ENCODE measurements at places on chromosomes 4 and X. TPM values are rescaled to one million over a fixed set of nuclear protein-coding genes. Genes with fewer than 3 reads are reported as not detected.

GRCh38 chr4:156858071-156858470, 113.5 kb downstream of the PDGFC start:
- DNase-seq = no peak

Gene UGT2B11
- not detected for total RNA-seq

Gene DIPK2B
- total RNA-seq = not detected

DNA sequence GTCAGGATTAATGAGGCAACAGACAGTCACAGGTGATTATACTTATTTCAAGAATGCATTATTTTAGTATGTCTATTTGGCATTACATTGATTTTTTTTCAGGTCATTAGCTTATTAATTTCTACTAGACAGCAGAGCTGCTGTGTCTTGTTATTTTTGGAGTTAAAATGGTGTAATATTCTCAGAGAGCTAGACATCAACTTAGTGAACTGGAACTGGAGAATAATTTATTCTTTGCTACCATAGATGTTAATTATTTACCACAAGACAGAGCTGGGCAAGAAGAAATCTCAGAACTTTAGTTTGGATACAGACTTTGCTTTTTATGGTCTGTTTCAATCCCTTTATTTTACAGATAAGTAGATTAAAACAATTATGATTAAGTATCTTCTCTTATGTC, 10.2 kb upstream of the HPGD start:
- DNase-seq = no peak

Gene MUC7
- total RNA-seq = not detected

Gene STK32B
- 2.6 TPM for total RNA-seq

Gene TMPRSS11F
- total RNA-seq = not detected

DNA sequence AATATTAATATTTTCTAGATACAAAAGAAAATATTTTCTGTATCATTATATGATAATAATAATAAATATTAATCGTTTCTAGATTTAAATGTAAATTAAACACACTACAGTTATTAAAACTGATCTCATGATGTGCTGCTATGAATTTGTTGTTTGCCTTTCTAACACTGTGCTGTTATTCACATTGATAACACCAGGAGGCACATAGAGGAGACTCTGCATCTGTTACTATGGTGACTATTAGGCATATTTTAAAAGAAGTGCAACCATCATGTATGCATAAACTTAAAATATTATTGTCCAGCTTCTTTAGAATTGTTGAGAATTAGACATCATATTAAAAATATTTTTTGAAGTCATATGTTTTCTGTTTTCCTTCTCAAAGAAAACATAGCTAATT, 11.8 kb upstream of the PDGFC start:
- no peak for DNase-seq

DNA sequence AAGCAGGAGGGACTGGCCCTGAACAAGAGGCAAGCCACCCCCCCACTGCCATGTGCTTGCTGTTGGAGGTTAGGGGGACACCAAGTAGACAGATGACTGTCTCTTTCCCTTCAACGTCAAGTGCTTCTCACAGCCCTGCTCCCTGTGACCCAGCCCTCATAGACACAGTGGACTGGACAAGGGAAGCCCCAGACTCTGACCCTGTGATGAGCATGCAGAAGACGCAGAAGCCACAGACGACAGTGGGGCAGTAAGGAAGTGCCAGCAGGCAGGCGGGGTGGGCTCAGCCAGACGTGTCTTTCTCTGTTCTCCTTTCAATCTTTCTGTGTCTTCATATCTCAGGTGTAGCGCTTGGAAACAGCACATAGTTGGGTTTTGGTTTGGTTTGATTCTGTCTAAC, 2.4 kb upstream of the L1CAM start:
- no peak for DNase-seq

Gene TLR1
- 0.03 TPM for total RNA-seq
